Natural killer cell treated with Interleukin-12 subunit alpha and Interleukin-12 subunit beta and Interleukin-15 and Interleukin-18, amount 100 ng/mL, for 72 hours (primary cell): ENCODE measurements at places on chromosomes 11 and 22. TPM values are rescaled to one million over a fixed set of nuclear protein-coding genes. Genes with fewer than 3 reads are reported as not detected.

DNA sequence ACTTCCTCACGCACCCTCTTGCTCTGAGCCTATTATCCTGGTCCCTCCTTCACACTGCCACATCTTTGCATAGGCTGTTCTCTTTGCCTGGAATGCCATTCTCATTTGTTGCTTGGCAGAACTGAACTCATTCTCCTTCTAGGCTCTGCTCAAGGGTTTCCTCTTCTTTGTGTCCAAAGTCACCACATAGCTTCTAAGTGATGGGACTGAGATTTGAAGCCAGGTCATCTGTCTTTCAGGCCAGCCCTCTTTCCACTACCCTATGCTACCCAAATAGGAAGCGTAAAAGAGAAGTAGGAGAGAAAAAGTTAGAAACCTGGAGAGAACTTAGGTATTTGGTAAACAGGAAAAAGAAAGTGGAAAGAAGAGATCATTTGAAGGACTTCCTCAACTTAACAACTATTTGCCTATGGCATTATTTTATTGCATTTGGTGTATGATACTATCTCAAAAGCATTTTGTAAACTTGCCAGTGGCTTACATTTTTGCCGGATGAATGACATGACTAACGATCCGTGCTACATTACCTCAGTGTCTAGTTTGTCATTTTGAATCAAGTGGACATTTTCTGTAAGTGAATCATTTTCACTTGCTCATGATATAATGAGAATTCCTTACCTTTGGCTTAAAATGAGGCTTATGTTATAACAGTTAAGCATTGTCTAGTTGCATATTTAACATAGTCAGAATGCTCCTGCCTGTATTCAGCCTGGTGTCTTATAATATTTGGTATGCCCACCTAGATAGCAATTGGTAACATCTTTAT is 18.5 kb downstream of the NF2 start:
- no peaks in the 10 kb centered on the region for H3K27me3 ChIP-seq
- no peaks in the 10 kb centered on the region for H3K36me3 ChIP-seq
- H3K4me1 ChIP-seq: peaks cover 55% of the 10 kb centered on the region
- H3K4me3 ChIP-seq: no peak overlapping the region

The GAL gene
- total RNA-seq: not detected

GRCh38 chr22:38524429-38524828 is 18.3 kb upstream of the DDX17 start:
- DNase-seq: no peak
- H3K27ac ChIP-seq: no peak overlapping the region
- H3K4me1 ChIP-seq: no peaks in the 10 kb centered on the region
- H3K36me3 ChIP-seq: no peaks in the 10 kb centered on the region
- peaks cover 6% of the 10 kb centered on the region for H3K27me3 ChIP-seq
- H3K4me3 ChIP-seq: no peak overlapping the region

DNA sequence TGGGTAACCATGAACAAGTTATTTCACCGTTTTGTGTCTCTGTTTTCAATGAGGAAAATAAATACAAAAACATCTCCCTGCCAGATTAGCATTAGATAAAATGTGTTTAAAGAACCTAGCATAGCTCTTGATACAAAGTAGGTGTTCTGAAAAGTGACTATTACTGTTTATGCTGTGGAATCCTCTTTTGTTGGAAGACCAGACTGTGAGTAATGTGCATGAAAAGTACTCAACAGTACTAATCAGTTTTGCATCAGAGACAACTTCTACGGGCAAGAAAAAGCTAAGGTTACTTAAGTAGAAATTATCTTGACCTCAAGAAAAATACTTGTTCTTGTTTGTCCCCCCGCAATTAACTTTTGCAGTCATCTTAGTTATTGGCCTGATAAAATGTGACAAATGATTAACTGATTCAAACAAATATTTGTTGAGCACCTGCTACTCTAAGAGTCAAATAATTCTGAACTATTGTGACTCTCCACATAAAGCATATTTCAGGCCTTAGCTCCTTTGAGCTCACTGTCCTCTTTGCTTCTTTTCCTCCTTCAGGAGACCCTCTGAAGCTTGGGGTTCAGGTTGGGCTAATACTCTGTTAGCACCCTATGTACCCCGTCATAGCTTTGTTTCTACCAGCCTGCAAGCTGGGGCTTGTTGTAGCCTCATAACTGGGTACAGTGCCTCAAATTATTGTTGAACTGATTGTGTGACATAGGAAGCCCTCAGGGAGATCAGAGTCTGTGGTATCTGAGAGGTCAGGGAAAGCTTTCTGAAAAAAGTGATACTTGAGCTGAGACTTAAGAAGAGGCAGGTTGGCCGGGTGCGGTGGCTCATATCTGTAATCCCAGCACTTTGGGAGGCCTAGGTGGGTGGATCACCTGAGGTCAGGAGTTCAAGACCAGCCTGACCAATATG is 24.5 kb downstream of the DIXDC1 start:
- H3K4me3 ChIP-seq: no peak overlapping the region
- H3K36me3 ChIP-seq: no peaks in the 10 kb centered on the region
- DNase-seq: no peak
- no peak overlapping the region for H3K27ac ChIP-seq
